ENCODE measurements at places on chromosomes 1 and 21.

- DNase-seq, result no peak
Observed at GRCh38 chr1:178341261-178341956, 155.4 kb downstream of the CLEC20A start.

DNA sequence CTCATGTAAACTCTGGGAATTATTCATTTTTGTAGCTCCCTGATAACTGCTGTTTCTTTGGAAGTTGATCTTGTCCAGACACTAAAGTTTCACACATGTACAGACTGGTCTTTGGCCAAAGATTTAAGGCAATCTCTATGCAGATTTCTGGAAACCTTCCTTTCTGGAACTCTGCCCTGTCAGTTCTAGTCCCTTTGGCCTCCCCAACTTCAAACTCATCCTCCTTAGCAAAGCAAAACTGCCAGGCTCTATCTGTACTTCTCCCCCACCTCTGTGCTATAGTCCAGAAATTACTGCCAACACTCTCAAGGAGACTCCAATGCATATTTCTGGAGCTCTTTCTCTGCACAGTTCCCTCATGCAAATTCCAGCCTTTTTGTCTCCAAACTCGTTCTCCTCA is 36.5 kb downstream of the C1orf198 start:
- DNase-seq, result no peak

- DNase-seq, result no peak
Observed at GRCh38 chr1:8094481-8095241, 68.6 kb upstream of the ERRFI1 start.

DNA sequence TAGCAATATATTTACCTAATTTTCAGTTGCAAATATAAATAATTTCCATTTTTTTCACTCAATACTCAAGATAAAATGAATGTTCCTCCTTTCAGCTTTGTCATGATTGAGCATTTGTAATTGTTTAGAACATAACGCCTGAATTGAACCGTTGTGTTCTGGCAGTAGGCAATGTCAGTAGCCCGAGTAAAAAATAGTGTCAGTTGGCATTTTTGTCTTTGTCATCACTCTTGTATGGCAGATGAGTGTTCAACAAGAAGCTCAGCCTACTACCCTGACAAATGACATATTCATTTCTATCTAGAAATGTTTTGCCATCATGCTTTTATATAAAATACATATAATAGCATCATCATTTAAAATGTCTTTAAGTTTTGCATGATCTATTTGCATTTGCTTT is 691.4 kb upstream of the NCAM2 start:
- no peak for DNase-seq

GRCh38 chr1:205356440-205357139 is at the start of gene KLHDC8A:
Gene KLHDC8A, minus strand, starts transcription at chr1:205356922. Its CDS starts 13,318 bp downstream, at chr1:205343604.
- DNase-seq, result no peak

- DNase-seq, result no peak
Observed at GRCh38 chr1:238582816-238583215, 692.1 kb upstream of the ZP4 start.

DNA sequence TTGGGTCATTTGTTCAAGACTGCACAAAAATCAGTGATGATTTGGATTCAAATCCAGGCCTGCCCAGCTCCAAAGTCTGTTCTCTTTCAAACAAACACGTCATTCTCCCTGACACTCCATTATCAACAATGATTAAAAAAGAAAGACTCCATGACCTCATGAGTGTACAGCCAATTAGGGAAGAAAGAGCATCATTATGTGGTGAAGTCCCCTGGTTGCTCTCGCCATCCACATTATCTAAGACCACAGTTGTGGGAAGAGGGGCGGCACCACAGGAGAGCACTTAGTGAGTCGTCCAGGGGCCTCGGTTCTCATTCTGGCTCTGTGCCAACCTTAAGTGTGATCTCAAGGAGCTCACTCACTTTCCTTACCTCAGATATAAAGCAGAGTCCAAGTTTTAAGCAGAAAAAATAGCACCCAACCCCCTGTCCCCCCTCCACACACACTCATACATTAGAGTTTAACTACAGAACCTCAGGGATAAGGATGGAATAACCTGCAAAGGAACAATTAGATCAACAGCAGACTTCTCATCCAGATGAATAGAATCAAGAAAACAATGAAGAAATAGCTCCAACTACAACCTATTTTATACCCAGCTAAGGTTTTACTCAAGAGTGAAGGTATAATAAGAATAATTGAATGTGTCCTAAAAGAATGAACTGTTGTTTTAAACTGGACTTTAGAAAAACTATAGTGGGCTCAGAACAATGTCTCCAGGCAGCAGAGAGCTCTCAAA is 47.8 kb downstream of the COL6A1 start:
- DNase-seq, result no peak

DNA sequence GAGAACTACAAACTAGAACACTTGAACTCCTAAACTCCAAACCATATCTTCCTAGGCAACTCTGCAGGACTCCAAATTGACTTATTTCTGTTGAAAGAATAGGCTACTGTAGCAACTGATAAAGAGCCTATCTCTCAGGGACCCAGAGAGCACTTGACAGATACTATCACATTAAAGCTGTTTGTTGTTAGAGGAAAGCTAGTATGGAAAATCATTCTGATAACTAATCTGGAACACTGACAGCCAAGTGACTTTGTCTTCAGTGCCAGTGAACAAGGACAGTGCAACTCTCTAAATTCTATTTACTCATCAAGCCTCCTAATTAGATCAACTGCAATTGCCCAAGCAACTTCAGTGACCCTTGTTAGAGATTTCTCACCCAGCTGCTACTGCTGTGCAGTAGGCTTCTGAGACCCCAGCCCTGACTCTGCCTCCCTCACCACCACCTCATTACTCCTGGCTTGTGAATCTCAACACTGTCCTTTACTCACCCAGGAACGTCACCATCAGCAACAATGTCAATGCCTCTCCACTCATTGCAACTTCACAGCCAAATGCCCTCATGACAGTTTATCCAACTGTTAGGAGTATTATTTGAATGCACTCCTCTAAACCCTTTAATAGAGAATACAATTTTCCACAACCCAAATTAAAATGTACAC is 7.4 kb upstream of the RGS13 start:
- no peak for DNase-seq

DNA sequence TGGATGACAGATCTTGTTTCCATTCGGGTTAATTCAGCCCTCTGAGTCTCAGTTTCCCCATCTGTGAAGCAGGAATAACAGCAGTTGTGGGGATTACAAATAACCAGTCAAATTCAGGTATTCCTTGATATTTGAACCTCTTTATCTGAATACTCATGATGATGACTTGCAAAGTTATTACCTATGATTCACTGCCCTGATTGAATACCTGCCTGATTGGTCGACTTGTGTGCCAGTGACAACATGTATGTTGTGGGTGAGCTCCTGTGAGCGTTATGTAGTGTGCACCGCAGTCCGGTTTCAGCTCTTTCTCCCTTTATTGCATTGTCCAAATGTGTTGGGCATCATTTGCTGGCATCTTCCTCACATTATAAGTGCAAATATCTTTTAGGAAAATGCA is 9.5 kb upstream of the TMEM61 start:
- no peak for DNase-seq

Data from NAMALWA (cell line).